ENCODE measurements at places on chromosomes 12 and 14. TPM values are rescaled to one million over a fixed set of nuclear protein-coding genes. Genes with fewer than 3 reads are reported as not detected.
A peak's percentile ranks its signal among the peaks of the same experiment; 100 is the strongest.

GRCh38 chr12:19886639-19887064, 447.4 kb downstream of the AEBP2 start:
- no peak overlapping the region for H3K4me3 ChIP-seq
- H3K4me1 ChIP-seq, result no peaks in the 10 kb centered on the region
- H3K36me3 ChIP-seq, result no peaks in the 10 kb centered on the region
- no peaks in the 10 kb centered on the region for H3K27me3 ChIP-seq
- DNase-seq, result no peak

DNA sequence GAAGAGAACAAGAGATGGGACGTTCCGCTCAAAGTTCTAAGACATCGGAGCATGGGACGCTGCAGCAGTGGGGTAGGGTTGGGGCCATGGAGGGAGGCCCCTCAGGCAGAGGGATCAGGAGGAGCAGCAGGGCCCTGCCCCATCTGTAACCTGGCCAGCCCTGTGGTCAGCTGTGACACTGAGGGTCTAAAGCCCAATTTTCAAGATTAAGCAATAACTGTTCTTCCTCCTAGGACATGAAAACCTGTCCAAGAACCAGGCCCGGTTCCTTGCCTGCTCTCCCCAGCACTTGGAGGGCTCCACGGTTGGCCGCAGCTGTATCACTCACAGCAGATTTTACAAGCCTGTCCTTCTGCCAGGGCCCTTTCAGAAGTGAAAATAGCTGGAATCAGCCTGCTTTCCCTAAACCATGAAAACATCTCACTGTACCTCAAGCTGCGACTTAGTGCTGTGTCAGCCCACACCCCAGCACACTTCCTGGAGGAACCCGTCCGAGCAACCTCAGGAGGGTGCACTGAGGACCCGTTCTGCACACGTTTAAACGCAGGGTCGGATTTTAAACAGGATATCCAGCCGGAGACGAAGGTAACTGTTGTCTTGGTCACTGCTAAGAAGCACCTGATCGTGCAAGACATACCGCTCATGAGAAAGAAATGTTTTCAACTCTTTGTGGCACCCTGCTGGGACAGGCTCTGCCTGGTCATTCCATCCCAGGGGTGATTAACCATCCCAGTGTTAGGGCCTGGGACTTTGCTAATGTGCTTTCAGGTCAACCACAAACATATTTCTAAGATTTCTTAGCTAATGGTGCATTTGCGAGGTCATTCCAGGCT, 201.9 kb upstream of the DIO3 start:
- DNase-seq, result no peak
- H3K27ac ChIP-seq, result no peak overlapping the region
- no peak overlapping the region for H3K4me3 ChIP-seq
- H3K4me1 ChIP-seq, result peaks cover 26% of the 10 kb centered on the region

The AICDA gene
- 0.11 TPM for total RNA-seq

The PAX9 gene
- total RNA-seq, result 0.28 TPM

DNA sequence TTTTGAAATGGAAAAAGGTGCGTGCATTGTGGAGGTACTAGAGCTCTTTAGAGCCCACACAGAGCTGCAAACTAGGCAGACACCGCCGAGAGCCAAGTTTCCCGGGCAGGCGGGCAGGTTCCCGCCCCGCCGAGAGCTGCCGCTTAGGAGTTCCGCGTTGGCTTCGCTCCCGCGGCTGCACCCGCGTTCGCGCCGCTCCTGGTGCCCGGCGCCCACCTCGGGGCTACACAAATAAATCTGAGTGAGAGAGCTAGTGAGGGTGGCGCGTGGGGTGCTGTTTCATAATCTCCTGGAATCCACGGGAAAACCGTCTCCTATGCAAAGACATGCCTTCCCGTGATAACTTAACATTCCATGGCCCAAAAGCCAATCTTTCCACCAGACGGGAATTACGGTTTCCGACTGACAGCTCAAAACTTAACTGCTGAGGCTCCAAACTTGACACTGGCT, 645 bp downstream of the KITLG start:
- no peaks in the 10 kb centered on the region for H3K27me3 ChIP-seq
- peak overlapping the region; percentile 79 for H3K4me3 ChIP-seq
- DNase-seq, result peak; percentile 66
- peak overlapping the region; percentile 87 for H3K27ac ChIP-seq

The DHRS2 gene
- 0.88 TPM for total RNA-seq

DNA sequence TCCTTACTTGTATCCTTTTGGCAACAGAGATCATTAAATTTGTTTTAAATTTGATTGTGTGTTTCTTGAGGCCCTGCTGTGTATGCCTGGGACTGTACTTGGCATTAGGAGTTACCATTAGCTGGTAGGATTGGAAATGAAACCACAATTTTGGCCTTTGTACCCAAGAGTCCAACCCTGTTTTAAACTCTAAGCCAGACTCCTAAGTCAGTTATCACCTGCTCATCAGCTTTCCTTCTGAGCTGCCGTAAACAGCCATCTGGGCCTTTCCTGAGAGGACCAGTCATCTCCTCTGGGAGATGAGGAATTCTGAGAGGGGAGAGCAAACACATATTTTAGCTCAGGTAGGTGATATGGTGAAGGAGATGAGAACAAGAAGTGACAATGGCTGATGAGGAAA, 74.3 kb upstream of the SRSF5 start:
- DNase-seq, result no peak
- no peak overlapping the region for H3K4me3 ChIP-seq
- H3K36me3 ChIP-seq, result no peaks in the 10 kb centered on the region

GRCh38 chr14:105091054-105091516, 25.9 kb upstream of the GPR132 start:
- no peak for DNase-seq
- H3K4me1 ChIP-seq, result peaks cover 68% of the 10 kb centered on the region
- H3K36me3 ChIP-seq, result peaks cover 10% of the 10 kb centered on the region

DNA sequence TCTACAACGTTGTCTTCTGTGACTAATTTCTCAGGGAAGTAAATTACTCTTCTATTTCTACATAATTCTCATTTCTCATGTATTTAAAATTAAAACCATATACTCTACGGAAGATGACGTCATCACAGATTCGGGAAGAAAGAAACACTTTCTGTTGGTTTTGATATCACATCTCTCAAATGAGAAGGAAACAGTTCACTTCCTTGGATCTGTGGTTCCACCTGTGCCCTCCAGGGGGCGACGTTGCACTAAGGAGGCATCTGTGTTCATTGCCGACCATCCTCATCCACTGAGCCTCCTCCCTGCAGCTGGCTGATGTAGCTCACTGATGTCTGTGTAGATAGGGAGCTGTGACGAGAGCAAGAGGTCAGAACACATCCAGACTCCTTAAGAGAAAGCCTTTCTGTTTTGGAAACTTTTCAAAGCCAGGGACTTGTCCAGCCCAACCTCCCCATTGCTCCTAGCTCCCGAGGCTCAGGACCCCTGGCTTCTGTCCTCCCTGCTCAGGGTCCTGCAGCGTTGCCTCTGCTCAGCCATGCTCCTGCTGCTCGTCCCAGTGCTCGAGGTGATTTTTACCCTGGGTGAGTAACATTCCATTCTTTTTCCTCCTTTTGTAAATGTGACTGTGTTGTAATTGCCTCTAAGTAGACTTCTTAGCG, 172.7 kb upstream of the OR4E1 start:
- no peak for DNase-seq
- H3K27me3 ChIP-seq, result no peaks in the 10 kb centered on the region
- H3K4me1 ChIP-seq, result no peaks in the 10 kb centered on the region
- H3K36me3 ChIP-seq, result no peaks in the 10 kb centered on the region
- H3K4me3 ChIP-seq, result no peak overlapping the region

- no peaks in the 10 kb centered on the region for H3K4me1 ChIP-seq
- H3K36me3 ChIP-seq, result no peaks in the 10 kb centered on the region
- H3K27ac ChIP-seq, result no peak overlapping the region
- DNase-seq, result no peak
Measured at GRCh38 chr14:43001731-43002130, 1395.1 kb downstream of the LRFN5 start.

GRCh38 chr12:15772405-15773018, 16.7 kb downstream of the EPS8 start:
- H3K4me1 ChIP-seq, result peaks cover 4% of the 10 kb centered on the region
- H3K27me3 ChIP-seq, result no peaks in the 10 kb centered on the region
- H3K4me3 ChIP-seq, result no peak overlapping the region
- DNase-seq, result no peak

DNA sequence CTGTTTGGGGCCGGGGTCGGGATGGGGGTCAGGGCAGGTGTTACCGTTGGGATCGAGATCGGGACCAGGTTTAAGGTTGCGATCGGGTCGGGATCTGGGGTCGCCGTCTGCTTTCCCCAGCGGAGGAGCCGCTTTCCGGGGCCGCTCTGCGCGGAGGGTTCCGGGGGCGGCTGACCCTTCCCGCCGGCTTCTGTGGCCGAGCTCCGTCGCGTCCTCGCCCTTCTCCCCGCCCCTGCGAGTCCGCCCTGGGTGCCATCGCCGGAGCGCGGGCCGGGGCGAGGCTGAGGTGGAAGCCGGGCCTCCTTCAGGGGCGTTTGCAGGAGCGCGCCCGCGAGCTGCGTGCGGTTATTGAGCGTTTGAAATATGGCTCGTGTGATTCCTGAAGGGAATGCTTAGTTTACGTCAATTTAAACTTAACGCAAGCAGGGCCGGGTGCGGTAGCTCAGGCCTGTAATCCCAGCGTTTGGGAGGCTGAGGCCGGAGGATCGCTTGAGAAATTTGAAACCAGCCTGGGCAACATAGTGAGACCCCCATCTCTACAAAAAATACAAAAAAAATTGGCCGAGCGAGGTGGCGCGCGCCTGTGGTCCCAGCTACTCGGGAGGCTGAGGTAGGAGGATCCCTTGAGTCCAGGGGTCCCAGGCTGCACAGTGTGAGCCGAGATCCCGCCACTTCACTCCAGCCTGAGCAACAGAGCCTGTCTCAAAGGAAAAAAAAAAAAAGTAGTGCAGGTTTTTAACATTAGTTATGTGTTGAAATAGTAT, 620 bp downstream of the PGAM5 start:
- DNase-seq, result no peak
- H3K27ac ChIP-seq, result no peak overlapping the region
- H3K4me3 ChIP-seq, result peak overlapping the region; percentile 47

DNA sequence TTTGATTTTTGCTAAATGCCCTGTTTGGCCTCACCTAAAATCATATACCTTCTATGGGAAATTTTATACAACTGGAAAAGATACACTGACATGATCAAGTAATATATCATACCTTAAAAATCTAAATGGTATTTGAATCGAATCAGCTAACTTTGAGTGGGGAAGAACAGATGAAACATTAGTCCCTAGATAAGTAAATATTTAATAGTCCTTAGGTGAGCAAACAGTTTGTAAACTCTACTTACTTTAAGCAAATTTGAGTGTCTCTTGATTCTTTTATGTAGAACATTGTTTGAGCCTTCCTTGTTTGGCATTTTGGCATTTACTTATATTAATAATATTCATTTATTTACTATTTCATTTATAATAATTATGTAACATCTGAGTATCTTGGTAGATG, 195.7 kb upstream of the GARIN2 start:
- H3K27me3 ChIP-seq, result no peaks in the 10 kb centered on the region
- H3K36me3 ChIP-seq, result no peaks in the 10 kb centered on the region
- no peak overlapping the region for H3K27ac ChIP-seq
- H3K4me3 ChIP-seq, result no peak overlapping the region

GRCh38 chr12:105253866-105254513, 18.0 kb upstream of the APPL2 start:
- no peaks in the 10 kb centered on the region for H3K36me3 ChIP-seq
- no peak overlapping the region for H3K4me3 ChIP-seq
- H3K27ac ChIP-seq, result no peak overlapping the region
- no peak for DNase-seq
- no peaks in the 10 kb centered on the region for H3K27me3 ChIP-seq
- H3K4me1 ChIP-seq, result no peaks in the 10 kb centered on the region

GRCh38 chr12:110937104-110937641, 16.8 kb upstream of the MYL2 start:
- H3K4me1 ChIP-seq, result peaks cover 8% of the 10 kb centered on the region
- no peak overlapping the region for H3K27ac ChIP-seq
- peaks cover 5% of the 10 kb centered on the region for H3K27me3 ChIP-seq
- H3K36me3 ChIP-seq, result no peaks in the 10 kb centered on the region

The KCNC2 gene
- total RNA-seq, result 3.2 TPM
